Stimulated activated CD4-positive, alpha-beta T cell treated with anti-CD3 and anti-CD28 coated beads, Interleukin-4, amount 100 ng/mL, for 4 hours (primary cell): ENCODE measurements at places on chromosomes 4 and X.

GRCh38 chr4:87882321-87882720, 49.6 kb downstream of the MEPE start:
- no peak for DNase-seq

GRCh38 chrX:154436983-154437752, at the start of gene GDI1:
Gene GDI1 (plus strand): TSS chrX:154437154. CDS start chrX:154437255, 101 bp downstream.
- peak; percentile 60 for DNase-seq

DNA sequence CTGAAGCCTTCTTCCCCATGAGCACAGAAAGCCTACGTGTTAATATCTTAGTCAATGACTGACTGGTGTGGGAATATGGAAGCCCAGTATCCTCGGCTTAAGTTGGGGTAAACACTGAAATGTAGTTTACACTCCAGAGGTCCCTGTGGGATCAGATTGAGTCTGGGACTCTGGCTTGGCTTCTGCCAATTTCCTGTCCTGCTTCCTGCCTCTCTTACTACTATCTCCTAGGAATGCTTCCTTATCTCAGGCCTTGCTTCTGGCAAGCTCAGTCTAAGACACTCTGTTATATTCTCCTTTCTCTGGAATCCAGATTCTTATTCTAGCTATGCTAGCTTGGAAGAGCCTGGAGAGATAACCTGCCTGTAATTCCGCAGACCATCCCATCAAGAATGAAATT, 174.0 kb upstream of the LDB2 start:
- DNase-seq: no peak

DNA sequence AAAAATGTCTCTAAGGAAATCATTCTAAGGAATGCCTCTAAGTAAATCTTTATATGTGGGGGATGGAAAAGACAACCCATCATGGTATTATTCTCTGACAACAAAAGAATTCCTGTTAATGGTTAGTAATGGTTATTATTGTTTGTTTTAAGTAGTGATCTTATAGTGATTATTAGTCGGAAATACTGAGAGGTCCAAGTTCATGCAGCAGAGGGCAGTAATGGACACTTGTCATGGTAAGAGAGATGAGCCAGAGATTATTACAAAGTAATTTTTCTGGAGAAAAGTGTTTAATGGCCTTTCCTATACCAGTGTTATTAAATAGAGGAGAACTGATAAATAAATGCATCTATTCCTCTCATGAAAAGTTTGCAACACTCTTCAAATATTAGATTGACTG, 8.1 kb upstream of the DKK2 start:
- no peak for DNase-seq

- no peak for DNase-seq
These were observed 83.7 kb upstream of the GC start for GRCh38 chr4:71867598-71867997.

DNA sequence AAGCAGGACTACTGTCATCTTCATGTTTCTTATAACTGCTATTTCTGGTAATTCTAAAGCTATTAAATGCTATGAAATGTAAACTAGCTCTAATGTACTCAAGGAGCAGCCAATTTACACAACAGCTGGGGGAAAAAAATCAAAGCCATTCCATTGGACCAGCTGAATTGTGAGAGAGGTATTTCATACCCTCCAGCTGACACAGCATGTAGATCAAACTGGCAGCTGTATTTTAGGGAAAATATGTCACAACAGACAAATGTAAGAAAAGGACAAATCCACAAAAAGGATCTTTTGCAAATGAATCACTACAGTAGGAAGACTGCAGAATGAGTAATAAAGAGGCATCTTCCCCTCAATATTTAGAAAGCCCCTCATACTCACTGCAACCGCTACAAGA, 65.2 kb upstream of the FAM47B start:
- no peak for DNase-seq

GRCh38 chrX:1483843-1484637, 31.3 kb upstream of the ASMTL start:
- no peak for DNase-seq

DNA sequence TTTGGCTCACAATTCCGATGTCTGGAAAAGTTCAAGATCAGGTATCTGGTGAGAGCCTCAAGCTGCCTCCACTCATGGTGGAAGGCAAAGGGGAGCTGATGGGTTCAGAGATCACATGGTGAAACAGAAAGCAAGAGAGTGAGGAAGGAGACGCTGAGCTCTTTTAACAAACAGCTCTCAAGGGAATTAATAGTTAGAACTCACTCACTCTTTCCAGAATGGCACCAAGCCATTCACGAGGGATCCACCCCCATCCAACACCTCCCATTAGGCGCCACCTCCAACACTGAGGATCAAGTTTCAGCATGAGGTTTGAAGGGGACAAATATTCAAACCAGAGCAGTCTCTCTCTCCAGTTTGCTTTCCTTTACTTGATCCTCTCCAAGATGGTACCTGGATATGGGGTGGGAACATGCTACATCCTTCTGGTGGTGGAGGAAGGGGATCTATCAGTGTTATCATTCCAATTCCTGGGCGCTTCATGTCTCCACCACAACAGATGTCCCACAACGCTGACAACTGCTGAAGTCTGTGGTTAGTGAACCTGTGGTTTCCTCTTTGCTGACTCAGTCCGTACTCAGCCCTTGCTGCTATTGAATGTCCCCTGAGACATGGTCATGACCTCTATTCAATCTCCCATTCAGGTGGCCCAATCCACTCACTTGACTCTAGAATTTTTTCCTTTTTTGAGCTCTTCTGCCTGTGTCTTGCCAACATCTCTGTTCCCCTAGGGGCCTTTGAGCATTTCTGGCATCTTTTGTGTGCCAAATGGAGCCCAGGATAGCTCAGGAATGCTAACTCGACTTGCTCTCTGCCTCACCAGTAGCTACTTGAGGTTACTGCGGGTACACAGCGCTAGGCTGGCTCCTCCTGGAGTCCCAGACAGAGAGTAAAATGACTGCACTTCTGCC, 395.2 kb downstream of the MID1IP1 start:
- DNase-seq: no peak
